HFFc6 (cell line): ENCODE measurements at places on chromosomes 4 and X.

GRCh38 chr4:26893491-26893890 is 32.9 kb downstream of the STIM2 start:
- DNase-seq: no peak
- H3K27me3 ChIP-seq: no peaks in the 10 kb centered on the region; the same call in 1 of the 2 replicates
- no peak overlapping the region for H3K27ac ChIP-seq
- peaks cover 14% of the 10 kb centered on the region for H3K4me1 ChIP-seq
- H3K36me3 ChIP-seq: no peaks in the 10 kb centered on the region

- H3K36me3 ChIP-seq: no peaks in the 10 kb centered on the region
- no peak overlapping the region for H3K27ac ChIP-seq
- no peak for DNase-seq
Observed at GRCh38 chr4:105061136-105061696, 85.5 kb upstream of the TET2 start.

DNA sequence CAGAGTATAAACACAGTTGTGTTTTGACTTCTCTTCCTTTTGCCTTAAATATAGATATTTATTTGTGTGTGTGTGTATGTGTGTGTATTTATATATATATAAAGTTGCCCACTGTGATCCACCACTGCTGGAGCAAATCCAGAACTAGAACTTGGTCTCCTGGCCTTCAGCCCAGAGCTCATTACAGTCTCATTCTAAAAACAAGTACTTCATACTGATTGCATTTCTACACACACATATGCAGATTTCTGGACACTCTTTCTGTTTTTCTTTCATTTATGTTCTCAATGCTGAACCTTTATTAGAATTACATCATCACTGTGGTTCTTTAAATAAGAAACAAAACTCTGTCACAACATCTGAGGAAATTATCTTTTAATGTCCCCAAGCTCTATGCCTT is 381 bp downstream of the TXK start:
- no peak overlapping the region for H3K4me3 ChIP-seq
- no peak for DNase-seq
- peaks cover 11% of the 10 kb centered on the region for H3K4me1 ChIP-seq
- no peaks in the 10 kb centered on the region for H3K36me3 ChIP-seq
- H3K27me3 ChIP-seq: peaks cover 8% of the 10 kb centered on the region

GRCh38 chr4:61273233-61273632 is 73.1 kb downstream of the ADGRL3 start:
- no peaks in the 10 kb centered on the region for H3K36me3 ChIP-seq
- no peak for DNase-seq
- no peaks in the 10 kb centered on the region for H3K4me1 ChIP-seq
- H3K27ac ChIP-seq: no peak overlapping the region
- no peak overlapping the region for H3K4me3 ChIP-seq

DNA sequence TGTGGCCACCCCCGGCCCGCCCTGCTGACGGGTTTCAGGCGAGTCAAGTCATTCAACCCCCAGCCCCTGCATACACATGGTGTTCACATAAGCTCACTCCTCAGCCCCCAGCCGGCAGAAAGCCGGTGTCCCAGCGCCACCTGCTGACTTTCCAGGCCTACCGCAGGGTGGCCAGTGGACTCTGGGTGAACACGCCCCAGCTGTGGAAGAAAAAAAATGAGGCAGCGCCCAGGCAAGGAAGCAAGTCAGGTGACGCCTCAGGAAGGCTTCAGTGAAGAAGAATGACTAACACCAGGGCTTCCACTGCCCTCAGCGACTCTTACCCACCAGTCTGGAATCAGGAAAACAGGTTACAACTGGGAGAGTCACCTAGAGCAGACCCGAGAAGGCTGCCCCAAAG is 15.8 kb downstream of the BCAP31 start:
- no peak overlapping the region for H3K4me3 ChIP-seq
- peak; percentile 89 for DNase-seq
- peaks cover 4% of the 10 kb centered on the region; the same call in 1 of the 2 replicates for H3K36me3 ChIP-seq

- H3K27me3 ChIP-seq: no peaks in the 10 kb centered on the region
- no peak overlapping the region for H3K4me3 ChIP-seq
- H3K4me1 ChIP-seq: peaks cover 59% of the 10 kb centered on the region
- no peaks in the 10 kb centered on the region for H3K36me3 ChIP-seq
- H3K27ac ChIP-seq: no peak overlapping the region; the same call in 1 of the 2 replicates
Observed at GRCh38 chrX:107560980-107561379, 67.3 kb upstream of the PRPS1 start.

DNA sequence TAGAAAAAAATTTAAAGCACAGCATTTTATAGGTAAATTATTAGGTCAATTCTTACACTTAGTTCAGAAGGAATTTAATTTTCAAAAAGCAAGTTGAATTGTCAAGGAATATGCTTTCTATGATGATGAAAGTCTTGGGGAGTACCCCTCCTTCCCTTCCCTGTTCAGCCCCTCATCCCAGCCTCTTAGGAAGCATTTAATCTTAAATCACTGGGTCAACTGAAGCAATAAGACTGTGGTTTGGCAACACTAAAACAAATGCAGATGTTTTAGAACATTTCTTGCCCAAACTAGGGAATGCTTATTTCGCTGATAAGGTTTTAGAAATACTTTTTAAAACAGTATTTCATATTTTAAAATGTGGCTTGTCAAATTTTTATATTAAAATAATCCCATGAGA is 19.1 kb upstream of the ARSJ start:
- no peak overlapping the region for H3K4me3 ChIP-seq
- no peak overlapping the region for H3K27ac ChIP-seq
- H3K36me3 ChIP-seq: no peaks in the 10 kb centered on the region
- no peak for DNase-seq
- peaks cover 22% of the 10 kb centered on the region for H3K4me1 ChIP-seq

DNA sequence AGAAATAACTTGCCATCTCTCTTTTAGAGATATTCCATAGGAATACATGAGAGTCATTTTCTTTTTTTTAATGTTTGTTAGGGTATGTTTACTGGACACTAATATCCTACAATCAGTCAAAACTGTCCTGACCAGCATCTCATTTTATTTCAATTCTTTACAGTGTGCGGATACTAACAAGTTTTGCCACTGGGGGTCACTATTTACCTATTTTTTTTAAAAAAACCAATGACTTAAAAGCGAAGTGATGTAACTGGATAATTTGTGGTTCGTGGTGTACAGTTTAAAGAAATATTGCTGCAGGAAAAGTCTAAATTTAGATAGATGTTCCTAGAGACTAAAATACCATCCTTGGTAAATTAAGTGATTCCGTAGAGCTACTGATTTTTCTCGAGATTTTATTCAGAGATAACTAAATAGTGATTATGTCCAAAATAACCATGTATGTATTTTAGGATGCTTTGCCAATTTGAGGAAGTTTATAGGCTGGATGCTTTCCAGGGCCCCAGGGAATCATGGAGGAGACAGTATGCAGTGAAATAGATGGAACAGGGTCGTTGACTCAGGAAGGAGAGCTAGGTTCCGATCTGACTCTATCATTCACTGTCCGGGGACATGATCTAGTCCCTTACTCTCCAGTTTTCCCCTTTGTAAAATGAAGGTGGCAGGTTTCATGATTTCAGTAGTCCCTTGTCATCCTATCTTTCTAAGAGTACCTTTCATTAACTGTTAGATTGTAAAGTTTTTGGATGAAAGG is 34.0 kb upstream of the GNPDA2 start:
- no peaks in the 10 kb centered on the region; the same call in none of the 2 replicates for H3K27me3 ChIP-seq
- peak; percentile 48 for DNase-seq
- H3K4me3 ChIP-seq: no peak overlapping the region; the same call in 1 of the 2 replicates
- H3K4me1 ChIP-seq: peaks cover 6% of the 10 kb centered on the region
- H3K36me3 ChIP-seq: no peaks in the 10 kb centered on the region
- H3K27ac ChIP-seq: no peak overlapping the region

GRCh38 chr4:151530230-151530629 is 121.3 kb downstream of the FHIP1A start:
- peaks cover 2% of the 10 kb centered on the region for H3K27me3 ChIP-seq
- peak; percentile 7 for DNase-seq
- no peak overlapping the region for H3K27ac ChIP-seq
- no peak overlapping the region for H3K4me3 ChIP-seq

DNA sequence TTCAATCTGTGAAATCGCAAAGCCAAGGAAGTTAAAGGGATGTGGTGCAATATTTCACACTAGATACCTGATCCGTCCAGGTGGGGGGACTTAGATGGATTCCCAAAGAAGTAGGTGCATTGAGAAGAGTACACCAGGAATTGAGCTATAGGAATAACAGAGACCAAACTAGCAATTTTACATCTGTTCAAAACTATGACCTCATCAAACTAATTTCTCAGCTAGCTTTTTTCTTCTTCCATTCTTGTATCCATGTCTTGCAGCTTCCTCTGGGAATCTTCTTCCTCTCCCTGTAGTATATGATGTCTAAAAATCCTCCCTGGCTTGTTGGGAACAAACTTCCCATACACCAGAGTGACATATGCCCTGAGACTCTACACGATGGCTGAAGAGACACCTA is 51.0 kb upstream of the PTPN13 start:
- DNase-seq: no peak
- no peak overlapping the region for H3K27ac ChIP-seq

DNA sequence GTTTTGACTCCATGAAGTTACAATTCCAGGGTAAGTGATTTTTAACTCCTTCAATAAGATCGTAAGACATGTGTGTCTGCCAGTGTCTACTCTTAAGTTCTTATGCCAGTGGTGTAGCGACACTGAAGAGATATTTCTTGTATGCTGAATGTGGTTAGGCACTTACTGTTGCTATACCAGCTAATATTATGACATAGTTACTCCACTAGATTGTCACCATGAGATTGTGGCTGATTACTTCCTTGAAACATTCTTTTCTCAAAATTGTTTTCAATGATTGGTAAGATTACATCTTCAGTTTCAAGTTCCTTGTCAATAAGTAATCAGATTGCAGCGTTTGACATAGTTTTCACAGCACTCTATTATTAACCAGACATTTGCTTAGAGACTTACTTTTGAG is 60.6 kb upstream of the PAGE5 start:
- H3K27ac ChIP-seq: no peak overlapping the region
- no peak for DNase-seq
- peaks cover 6% of the 10 kb centered on the region; the same call in 1 of the 2 replicates for H3K4me1 ChIP-seq

- no peak for DNase-seq
- H3K36me3 ChIP-seq: peaks cover 5% of the 10 kb centered on the region
- H3K4me3 ChIP-seq: no peak overlapping the region
- no peaks in the 10 kb centered on the region for H3K4me1 ChIP-seq
- H3K27me3 ChIP-seq: no peaks in the 10 kb centered on the region; the same call in 1 of the 2 replicates
Observed at GRCh38 chr4:17595471-17596005, 18.5 kb downstream of the LAP3 start.

- no peaks in the 10 kb centered on the region for H3K4me1 ChIP-seq
- H3K27ac ChIP-seq: no peak overlapping the region
- no peak for DNase-seq
Observed at GRCh38 chr4:7182616-7183015, 9.7 kb upstream of the SORCS2 start.
